ENCODE measurements at places on chromosomes 12 and 14. TPM values are rescaled to one million over a fixed set of nuclear protein-coding genes. Genes with fewer than 3 reads are reported as not detected.
A peak's percentile ranks its signal among the peaks of the same experiment; 100 is the strongest.

DNA sequence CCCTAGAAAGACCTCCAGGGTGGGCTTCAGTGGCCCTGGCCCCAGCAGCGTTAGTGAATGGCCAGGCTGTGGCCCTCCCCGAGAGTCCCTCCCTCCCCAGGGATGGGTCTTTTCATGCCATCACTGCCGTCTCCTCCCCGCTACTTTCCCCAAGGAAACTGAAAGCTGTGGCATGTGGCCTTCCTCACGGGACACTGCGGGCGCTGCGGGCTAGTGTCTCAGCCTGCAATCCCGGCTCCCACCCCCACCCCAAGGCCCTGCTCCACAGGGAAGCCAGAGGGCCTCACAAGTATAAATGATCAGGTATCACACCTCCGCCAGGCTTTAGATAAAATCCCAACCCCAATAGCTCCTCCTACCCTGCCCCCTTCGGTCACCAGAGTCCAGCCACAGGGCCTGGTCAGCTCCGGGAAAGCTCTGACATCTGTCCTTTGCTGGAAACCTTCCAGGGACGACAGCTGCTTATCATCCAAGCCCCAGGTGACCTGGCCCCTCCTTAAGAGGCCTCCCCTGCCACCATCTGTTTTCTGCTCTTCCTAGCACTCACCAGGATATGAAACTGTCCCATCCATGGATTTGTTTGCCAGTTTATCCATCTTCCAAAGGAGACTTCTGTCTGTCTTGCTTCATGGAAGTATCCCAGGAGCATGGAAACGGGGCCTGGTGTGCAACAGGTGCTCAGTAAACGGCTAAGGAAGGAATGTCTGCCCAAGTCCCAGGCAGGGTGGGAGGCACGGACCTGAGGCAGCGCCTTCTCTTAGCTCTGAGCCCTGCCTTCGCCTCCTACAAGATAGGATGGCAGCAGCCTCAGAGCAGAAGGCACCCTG lies 31.6 kb downstream of the CCDC85C start:
- peaks cover 100% of the 10 kb centered on the region for H3K4me1 ChIP-seq
- no peaks in the 10 kb centered on the region for H3K27me3 ChIP-seq
- DNase-seq, result no peak
- no peak overlapping the region for H3K4me3 ChIP-seq

GRCh38 chr14:90599748-90600507 lies 203.1 kb downstream of the CALM1 start:
- H3K27ac ChIP-seq, result no peak overlapping the region
- no peaks in the 10 kb centered on the region for H3K27me3 ChIP-seq
- H3K4me3 ChIP-seq, result no peak overlapping the region
- H3K36me3 ChIP-seq, result no peaks in the 10 kb centered on the region
- peak; percentile 53 for DNase-seq
- peaks cover 13% of the 10 kb centered on the region for H3K4me1 ChIP-seq

GRCh38 chr14:76015668-76016067 lies 30.1 kb downstream of the IFT43 start:
- H3K4me3 ChIP-seq, result no peak overlapping the region
- no peaks in the 10 kb centered on the region for H3K27me3 ChIP-seq
- no peak overlapping the region for H3K27ac ChIP-seq
- H3K4me1 ChIP-seq, result peaks cover 16% of the 10 kb centered on the region
- peaks cover 21% of the 10 kb centered on the region for H3K36me3 ChIP-seq
- DNase-seq, result no peak

DNA sequence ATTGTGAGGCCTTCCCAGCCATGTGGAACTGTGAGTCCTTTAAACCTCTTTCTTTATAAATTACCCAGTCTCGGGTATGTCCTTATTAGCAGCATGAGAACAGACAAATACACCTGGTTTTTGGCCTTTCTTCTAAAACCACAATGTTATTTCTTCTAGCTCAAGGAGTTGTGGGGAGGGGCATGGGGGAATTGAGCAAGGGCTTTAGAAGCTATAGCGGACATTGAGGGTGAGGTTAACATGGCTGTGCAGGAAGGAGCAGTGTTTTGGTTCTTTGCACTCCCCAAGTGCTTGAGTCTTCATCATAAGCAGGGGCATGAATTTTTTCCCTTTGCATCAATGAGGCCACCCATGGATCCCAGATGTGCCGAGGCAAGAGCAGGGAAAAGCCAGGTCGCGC lies 86.8 kb downstream of the SPRING1 start:
- H3K36me3 ChIP-seq, result no peaks in the 10 kb centered on the region
- no peaks in the 10 kb centered on the region for H3K4me1 ChIP-seq
- H3K27ac ChIP-seq, result no peak overlapping the region

Gene LTBP2
- 12.1 TPM for total RNA-seq

- no peak overlapping the region for H3K4me3 ChIP-seq
- no peaks in the 10 kb centered on the region for H3K27me3 ChIP-seq
- no peak overlapping the region for H3K27ac ChIP-seq
- DNase-seq, result no peak
- H3K36me3 ChIP-seq, result peaks cover 10% of the 10 kb centered on the region
Measured at GRCh38 chr12:14426792-14427191, 61.3 kb downstream of the ATF7IP start.

GRCh38 chr12:45730084-45730347 lies 510 bp downstream of the ARID2 start:
- H3K36me3 ChIP-seq, result no peaks in the 10 kb centered on the region
- H3K4me3 ChIP-seq, result peak overlapping the region; percentile 97
- H3K4me1 ChIP-seq, result peaks cover 38% of the 10 kb centered on the region
